Ovary (tissue), 10 donors: ENCODE measurements at places on chromosomes 2 and 18.

DNA sequence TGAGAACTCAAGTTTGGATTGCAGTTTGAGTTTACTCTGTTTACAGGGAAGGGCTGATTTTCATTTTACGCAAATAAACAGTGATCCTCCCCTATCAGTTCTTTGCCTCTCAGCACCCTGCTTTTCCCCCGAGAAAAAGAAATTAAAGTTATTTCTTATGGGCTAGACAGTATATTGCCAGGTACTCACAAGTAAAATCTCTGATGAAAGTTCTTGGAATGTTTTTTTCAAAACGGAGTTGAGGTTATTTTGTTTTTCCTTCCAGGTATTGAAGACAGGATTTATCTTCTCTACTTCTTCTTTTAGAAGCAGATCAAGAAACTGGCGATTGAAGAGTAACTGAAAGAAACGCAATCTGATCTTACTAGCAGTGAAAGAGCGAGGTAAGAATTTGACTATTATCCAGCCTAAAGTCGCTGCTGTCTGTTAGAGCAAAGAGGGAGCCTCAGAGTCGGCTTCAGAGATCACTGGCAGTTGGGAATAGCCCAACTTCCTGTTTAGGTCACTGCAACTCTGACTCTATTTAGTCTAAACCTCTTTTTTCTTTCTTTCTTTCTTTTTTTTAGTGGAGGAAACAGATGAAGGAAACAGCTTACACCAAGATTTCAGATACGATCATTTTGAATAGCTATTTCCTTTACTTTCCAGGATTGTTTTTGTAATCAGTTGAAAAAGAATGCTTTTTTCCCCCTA lies at the start of gene TFPI:
TSS of gene TFPI (minus strand) at position 425 of the 693 bp plus-strand sequence. CDS start 50,667 bp downstream, outside the sequence.
- no peak for DNase-seq

GRCh38 chr2:235384624-235385023 lies 109.2 kb upstream of the AGAP1 start:
- DNase-seq: no peak

- DNase-seq: no peak
Observed at GRCh38 chr2:65762068-65762467, 329.7 kb upstream of the SPRED2 start.

DNA sequence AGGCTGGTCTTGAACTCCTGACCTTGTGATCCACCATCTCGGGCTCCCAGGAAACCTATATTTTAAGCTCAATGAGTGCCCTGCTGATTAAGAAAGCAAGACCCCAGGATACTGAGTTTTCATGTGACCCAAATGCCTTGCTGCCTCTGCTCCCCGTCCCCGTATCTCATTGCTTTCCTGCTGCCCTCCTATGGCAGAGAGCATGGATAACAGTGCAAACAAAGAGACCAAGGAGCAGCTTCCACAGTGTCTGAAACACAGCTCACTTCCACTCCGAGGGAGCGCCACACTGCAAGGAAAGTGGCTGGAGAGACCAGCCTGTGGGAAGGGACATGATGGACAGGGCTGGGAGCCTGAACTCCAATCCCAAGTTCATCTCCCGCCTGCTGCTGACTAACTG lies 246.8 kb downstream of the TMEM182 start:
- no peak for DNase-seq
